Upper lobe of right lung (tissue), 1 donor: ENCODE measurements at places on chromosomes 1 and 21. TPM values are rescaled to one million over a fixed set of nuclear protein-coding genes. Genes with fewer than 3 reads are reported as not detected.
A peak's percentile ranks its signal among the peaks of the same experiment; 100 is the strongest.

IL10 gene
- 0.67 TPM for total RNA-seq

HAO2 gene
- not detected for total RNA-seq

GJA9 gene
- total RNA-seq: not detected

MAB21L3 gene
- 0.46 TPM for total RNA-seq

KRTAP21-2 gene
- total RNA-seq: not detected

OR2L5 gene
- total RNA-seq: not detected

ERO1B gene
- total RNA-seq: 7.8 TPM

NBPF26 gene
- 2.2 TPM for total RNA-seq

DNA sequence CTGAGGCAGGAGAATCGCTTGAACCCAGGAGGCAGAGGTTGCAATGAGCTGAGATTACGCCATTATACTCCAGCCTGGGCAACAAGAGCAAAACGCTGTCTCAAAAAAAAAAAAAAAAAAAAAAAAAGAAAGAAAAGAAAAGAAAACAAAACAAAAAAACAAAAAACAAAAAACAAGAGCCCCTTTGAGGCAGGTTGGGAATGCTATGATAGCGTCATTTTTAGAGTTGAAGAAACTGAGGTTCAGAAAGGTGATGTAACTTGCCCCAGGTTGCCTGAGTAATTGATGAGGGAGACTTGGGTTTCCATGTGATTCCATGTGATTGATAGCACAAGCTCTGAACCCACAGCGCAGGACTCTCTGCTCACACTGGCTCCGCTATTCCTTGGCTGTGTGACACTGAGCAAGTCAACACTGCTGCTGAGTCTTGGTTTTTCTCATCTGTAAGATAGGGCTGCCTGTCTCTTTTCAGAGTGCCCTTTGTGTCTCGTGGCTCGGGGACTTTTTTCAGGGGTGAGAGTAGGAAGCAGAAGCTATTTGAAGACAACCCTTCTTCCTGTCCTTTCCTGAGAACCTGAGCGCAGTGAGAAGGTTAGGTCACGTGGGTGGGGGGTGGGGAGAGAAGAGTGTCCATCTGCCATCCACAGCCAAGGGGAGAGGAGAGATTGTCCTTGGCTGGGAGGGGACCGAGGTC, 2.5 kb downstream of the CNR2 start:
- H3K27ac ChIP-seq: no peak overlapping the region
- H3K4me3 ChIP-seq: no peak overlapping the region
- DNase-seq: no peak
- no peaks in the 10 kb centered on the region for H3K27me3 ChIP-seq
- H3K4me1 ChIP-seq: no peaks in the 10 kb centered on the region

DNA sequence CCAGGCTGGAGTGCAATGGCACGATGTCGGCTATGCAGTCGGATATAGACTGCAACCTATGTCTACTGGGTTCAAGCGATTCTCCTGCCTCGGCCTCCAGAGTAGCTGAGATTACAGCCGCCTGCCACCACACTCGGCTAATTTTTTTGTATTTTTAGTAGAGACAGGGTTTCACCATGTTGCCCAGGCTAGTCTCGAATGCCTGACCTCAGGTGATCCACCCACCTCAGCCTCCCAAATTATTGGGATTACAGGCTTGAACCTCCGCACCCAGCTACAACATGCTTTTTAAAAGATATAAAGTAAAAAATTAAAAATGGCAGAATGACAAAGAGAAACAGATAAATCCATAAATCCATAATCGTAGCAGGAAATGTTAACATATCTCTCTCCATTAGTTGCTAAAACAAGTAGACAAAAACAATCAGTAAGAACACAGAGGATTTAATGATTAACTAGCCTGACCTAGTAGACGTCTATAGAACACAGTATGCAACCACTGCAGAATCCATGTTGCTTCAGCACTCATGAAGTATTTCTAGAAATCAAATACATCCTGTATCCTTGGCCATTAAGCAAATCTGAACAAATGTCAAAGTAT, 59.9 kb upstream of the SPOCD1 start:
- no peaks in the 10 kb centered on the region for H3K36me3 ChIP-seq
- no peaks in the 10 kb centered on the region for H3K4me1 ChIP-seq
- no peak for DNase-seq
- no peak overlapping the region for H3K27ac ChIP-seq
- H3K27me3 ChIP-seq: no peaks in the 10 kb centered on the region

- no peak for DNase-seq
- H3K36me3 ChIP-seq: no peaks in the 10 kb centered on the region
- no peak overlapping the region for H3K27ac ChIP-seq
- no peaks in the 10 kb centered on the region for H3K4me1 ChIP-seq
- H3K27me3 ChIP-seq: no peaks in the 10 kb centered on the region
- no peak overlapping the region for H3K4me3 ChIP-seq
Measured at GRCh38 chr1:167522246-167522645, 3.9 kb upstream of the CD247 start.

GRCh38 chr1:214328770-214329469, 48.0 kb downstream of the SMYD2 start:
- H3K27me3 ChIP-seq: no peaks in the 10 kb centered on the region
- H3K4me3 ChIP-seq: no peak overlapping the region
- H3K27ac ChIP-seq: no peak overlapping the region
- H3K4me1 ChIP-seq: no peaks in the 10 kb centered on the region

DNA sequence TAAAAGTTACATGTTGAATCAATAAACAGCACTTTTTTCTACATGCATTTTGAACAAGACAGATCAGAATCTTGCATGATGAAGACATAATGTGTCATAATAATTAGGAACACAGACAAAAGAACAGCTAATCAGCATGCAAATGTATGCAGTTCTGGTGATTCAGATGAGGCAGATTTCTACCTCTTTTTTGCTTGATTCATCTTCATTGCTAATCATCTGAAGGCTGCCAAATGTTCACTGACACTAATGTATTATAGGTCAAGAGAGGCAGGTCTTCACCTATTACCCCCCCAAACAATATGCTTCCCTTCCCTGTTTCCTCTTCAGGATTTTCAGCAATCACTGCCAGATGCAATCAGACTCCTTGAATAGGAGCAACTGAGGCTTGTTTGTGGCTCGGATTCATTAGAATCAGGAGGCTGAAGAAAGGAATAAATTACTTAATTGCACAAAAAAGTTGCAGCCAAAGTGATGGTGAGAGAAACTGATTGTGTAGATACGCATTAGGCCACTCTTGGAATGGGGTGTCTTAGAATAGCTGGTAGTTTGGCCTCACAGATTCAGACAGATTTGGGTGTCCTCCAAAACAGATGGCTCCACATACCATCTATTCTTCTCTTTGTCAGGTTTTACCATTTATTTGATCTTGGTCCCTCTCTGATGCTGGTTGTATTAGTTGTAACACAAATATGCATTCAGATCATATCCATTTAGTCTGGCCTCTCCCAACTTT, 275.4 kb downstream of the RPS6KC1 start:
- H3K27me3 ChIP-seq: no peaks in the 10 kb centered on the region
- no peak for DNase-seq
- H3K36me3 ChIP-seq: no peaks in the 10 kb centered on the region
- H3K4me1 ChIP-seq: no peaks in the 10 kb centered on the region

DNA sequence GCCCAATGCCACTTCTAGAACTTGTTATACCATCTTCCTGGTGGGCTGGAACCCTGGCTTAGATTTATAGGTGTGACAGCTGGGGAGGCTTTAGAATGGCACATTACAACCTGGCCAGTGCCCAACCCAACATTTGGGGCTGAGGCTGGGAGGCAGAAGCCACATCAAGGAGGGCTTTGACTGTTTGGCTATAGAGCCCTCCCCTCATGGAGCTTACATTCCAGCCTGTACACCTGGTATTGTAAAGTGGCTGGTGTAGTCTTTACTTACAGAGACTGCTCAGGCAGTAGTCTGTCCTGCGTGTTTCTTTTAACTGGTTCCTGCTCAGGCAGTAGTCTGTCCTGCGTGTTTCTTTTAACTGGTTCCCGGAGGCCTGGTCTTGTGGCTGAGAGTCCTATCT, 10.0 kb upstream of the SLC2A1 start:
- H3K27me3 ChIP-seq: peaks cover 3% of the 10 kb centered on the region
- H3K4me3 ChIP-seq: no peak overlapping the region
- no peaks in the 10 kb centered on the region for H3K4me1 ChIP-seq
- no peak for DNase-seq
- no peaks in the 10 kb centered on the region for H3K36me3 ChIP-seq

GRCh38 chr1:19375631-19376400, 63.7 kb downstream of the SLC66A1 start:
- peaks cover 80% of the 10 kb centered on the region for H3K36me3 ChIP-seq
- no peak overlapping the region for H3K4me3 ChIP-seq
- H3K4me1 ChIP-seq: peaks cover 17% of the 10 kb centered on the region
- H3K27me3 ChIP-seq: no peaks in the 10 kb centered on the region
- H3K27ac ChIP-seq: no peak overlapping the region

DNA sequence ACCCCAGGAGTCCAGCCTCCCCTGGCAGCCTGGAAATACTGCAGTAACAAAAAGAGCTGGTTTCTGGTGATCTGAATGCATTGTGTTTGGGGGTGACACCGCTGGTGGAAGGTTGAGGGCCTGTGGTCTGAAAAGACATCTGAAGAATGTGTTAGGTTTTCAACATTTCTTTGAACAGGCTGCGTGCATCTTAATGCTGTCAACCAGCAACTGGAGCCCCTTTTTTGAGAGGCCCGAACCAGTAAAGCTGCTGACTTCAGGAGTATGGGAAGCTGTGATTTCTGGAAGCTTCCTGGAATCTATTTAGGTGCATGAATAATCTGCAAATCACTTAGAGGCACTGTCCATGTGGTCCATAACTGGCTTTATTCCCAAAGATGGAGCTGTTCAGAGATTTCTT, 17.0 kb downstream of the ATP5PO start:
- no peak overlapping the region for H3K4me3 ChIP-seq
- no peaks in the 10 kb centered on the region for H3K27me3 ChIP-seq
- no peak overlapping the region for H3K27ac ChIP-seq
- DNase-seq: no peak

- no peak overlapping the region for H3K4me3 ChIP-seq
- H3K36me3 ChIP-seq: no peaks in the 10 kb centered on the region
- no peaks in the 10 kb centered on the region for H3K27me3 ChIP-seq
- H3K27ac ChIP-seq: no peak overlapping the region
- DNase-seq: no peak
Measured at GRCh38 chr1:3561702-3562101, 49.6 kb downstream of the MEGF6 start.

DNA sequence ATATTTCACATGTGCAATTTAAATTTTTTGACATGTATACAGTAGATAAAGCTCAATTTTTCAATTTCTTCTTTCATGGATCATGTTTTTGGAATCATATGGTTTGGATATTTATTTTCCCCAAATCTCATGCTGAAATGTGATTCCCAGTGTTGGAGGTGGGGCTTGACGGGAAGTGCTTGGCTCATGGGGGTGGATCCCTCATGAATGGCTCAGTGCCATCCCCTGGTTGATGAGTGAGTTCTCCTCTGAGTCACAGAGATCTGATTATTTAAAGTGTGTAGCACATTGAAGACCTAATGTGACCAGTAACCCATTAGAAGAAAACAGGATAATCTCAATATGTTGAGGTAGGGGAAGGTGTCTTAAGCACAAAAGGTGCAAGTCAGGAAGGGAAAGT, 9.1 kb upstream of the IFI16 start:
- DNase-seq: peak; percentile 69
- peaks cover 12% of the 10 kb centered on the region for H3K4me1 ChIP-seq
- peak overlapping the region; percentile 42 for H3K4me3 ChIP-seq
- no peaks in the 10 kb centered on the region for H3K36me3 ChIP-seq
- H3K27ac ChIP-seq: peak overlapping the region; percentile 86

- peak overlapping the region; percentile 80 for H3K27ac ChIP-seq
- H3K4me1 ChIP-seq: peaks cover 30% of the 10 kb centered on the region
- peak; percentile 87 for DNase-seq
Measured at GRCh38 chr1:230186003-230186863, 119.2 kb downstream of the GALNT2 start.

GRCh38 chr1:23403038-23403336, 21.6 kb downstream of the TCEA3 start:
- no peak for DNase-seq
- H3K27ac ChIP-seq: peak overlapping the region; percentile 47
- no peak overlapping the region for H3K4me3 ChIP-seq
- no peaks in the 10 kb centered on the region for H3K27me3 ChIP-seq
- peaks cover 6% of the 10 kb centered on the region for H3K36me3 ChIP-seq

GRCh38 chr1:41239988-41240610, 2.0 kb downstream of the SCMH1 start:
- no peak overlapping the region for H3K27ac ChIP-seq
- no peaks in the 10 kb centered on the region for H3K27me3 ChIP-seq
- no peak overlapping the region for H3K4me3 ChIP-seq
- DNase-seq: no peak

DNA sequence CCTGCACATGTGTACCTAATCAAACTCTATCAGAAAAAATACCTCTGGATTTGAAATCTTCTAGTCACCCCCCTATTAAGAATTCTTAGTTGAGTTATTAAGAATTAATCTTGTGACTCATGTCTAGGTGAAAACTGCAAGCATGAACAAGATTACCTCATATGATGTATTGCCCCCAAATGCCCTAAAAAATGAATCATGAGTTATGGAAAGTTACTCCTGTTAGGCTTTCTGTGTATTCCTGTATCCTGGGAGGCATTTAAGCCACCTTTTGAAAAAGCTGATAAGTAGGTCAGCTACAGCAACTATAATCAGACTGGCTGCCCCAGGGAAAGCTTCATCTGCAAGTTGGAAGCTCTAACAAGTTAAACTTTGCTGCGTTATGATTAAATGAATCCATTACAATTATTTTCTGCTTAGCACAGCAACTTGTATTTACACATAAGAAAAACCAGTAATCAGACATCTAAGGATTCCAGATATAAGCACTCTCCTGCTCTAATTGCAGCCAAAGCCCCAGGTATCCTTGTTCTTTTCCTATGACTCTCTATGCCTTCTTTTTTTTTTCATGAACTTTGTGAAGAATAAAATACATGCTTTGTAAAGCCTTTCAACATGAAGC, 147.7 kb downstream of the NTPCR start:
- H3K27me3 ChIP-seq: no peaks in the 10 kb centered on the region
- no peak overlapping the region for H3K27ac ChIP-seq
- no peak overlapping the region for H3K4me3 ChIP-seq
- no peak for DNase-seq
- H3K36me3 ChIP-seq: no peaks in the 10 kb centered on the region

DNA sequence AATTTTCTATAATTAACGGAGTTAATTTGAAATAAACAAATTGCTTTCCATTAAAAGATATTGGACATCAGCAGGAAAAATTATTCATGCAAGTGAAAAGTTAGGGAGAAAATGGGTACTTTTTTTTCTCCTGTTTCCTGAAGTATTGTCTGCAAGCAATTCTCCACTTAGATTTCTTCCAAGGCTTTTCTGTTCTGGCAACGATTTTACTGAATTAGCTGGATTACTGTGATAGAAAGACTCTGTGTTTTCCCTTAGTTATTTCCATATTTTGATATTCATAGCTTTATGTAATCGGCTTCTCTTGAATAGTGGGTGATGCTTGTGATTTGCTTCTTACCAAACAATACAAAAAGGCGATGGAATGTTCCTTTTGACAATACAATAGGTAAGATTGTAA, 1333.9 kb downstream of the AMY1C start:
- DNase-seq: no peak
- no peak overlapping the region for H3K4me3 ChIP-seq
- no peaks in the 10 kb centered on the region for H3K4me1 ChIP-seq
